ENCODE measurements at places on chromosomes 16 and 17.
A peak's percentile ranks its signal among the peaks of the same experiment; 100 is the strongest.

- DNase-seq = no peak
These were observed 16.2 kb downstream of the UNC13D start for GRCh38 chr17:75828076-75828400.

GRCh38 chr16:77677129-77677528, 45.2 kb upstream of the NUDT7 start:
- DNase-seq = no peak

GRCh38 chr16:10266809-10267208, 84.6 kb upstream of the GRIN2A start:
- DNase-seq = no peak

GRCh38 chr16:50445621-50446555, 77.1 kb upstream of the BRD7 start:
- no peak for DNase-seq

GRCh38 chr16:17899141-17899540, 428.4 kb upstream of the XYLT1 start:
- DNase-seq = no peak

DNA sequence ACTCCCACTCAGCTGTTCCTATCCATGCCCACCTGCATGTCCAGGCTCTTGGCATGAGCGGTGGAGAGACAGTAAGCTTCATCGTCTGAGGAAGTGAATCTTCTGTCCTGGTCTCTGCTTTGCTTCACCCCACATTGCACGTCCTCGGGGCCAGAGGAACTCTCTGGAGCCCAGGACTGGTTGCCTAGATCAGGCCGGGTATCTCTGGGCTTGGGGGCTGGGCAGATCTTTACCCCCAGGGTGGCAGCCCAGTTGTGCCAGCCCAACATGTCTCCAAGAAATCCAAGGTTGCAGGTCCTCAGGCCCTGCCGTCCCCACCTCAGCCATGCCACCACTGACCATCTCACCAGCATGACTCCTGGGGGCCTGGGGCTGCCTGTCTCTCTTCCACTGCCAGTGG, 58.3 kb downstream of the BEAN1 start:
- no peak for DNase-seq

DNA sequence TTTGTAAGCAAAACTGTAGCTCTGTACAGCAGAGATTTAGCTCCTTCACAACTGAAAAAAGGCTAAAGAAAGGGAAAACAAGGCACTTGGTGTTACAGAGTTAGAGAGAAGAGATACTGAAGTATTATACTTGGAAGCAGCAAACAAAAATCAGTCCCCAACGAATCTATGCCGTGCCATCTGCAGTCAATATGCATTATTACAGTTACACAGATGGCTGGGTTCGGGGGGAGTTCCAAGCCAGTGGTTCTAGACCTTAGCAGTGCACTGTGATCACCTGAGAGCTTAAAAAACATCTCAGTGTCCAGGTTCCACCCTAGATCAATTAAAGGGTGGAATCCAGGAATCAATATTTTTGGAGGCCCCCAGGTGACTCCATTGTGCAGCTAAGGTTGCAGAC, 489.9 kb downstream of the SHISA9 start:
- no peak for DNase-seq

DNA sequence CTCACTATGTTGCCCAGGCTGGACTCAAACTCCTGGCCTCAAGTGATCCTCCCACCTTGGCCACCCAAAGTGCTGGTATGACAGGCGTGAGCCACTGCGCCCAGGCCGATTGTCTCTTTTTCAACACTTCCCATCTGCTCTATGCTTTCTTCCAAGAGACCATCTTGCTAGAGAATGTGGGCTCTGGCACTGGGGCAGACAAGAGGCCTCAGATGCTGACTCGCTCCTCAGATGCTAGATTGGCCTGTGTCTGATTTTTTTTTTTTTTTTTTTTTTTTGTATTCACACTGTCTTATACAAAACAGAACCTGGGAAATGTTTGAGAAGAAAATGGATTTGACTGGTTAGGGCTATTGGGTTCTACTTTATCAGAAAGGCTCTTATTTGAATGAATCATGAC, 58.2 kb downstream of the CYB5D2 start:
- no peak for DNase-seq

DNA sequence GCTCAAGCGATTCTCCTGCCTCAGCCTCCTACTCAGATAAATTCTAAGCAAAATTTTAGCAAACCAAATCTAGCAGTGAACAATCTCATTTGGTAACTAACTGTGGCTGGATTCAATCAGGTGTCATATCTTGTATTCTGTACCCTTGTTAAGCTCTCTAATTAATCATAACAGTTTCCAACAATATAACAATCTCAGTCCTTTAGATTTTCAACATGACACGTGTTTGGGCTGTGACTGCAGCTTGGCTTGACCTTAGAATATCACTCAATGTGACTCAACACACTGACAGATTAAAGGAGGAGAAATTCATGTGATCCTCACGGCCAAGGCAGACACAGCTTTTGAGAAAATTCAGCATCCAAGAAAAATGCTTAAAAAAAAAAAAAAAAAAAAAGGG, 133.6 kb downstream of the BANP start:
- no peak for DNase-seq

DNA sequence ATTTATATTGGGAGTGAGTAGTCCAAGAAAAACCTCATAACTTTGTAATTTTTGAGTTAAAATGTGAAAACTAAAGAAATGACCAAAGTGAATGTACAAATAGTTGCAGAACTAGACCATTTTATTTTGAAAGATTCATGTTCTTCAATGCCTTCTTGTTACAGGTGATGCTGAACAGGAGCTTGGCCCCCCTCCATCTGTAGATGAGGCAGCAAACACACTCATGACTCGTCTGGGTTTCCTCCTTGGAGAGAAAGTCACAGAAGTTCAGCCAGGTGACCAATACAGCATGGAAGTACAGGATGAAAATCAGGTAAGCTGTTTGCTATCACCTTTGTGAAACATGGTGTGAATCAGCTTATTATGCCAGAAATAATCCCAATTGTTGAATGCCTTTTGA, 227.8 kb downstream of the TANC2 start:
- DNase-seq = no peak

- DNase-seq = no peak
These were observed 24.1 kb downstream of the BAHCC1 start for GRCh38 chr17:81419319-81419885.

DNA sequence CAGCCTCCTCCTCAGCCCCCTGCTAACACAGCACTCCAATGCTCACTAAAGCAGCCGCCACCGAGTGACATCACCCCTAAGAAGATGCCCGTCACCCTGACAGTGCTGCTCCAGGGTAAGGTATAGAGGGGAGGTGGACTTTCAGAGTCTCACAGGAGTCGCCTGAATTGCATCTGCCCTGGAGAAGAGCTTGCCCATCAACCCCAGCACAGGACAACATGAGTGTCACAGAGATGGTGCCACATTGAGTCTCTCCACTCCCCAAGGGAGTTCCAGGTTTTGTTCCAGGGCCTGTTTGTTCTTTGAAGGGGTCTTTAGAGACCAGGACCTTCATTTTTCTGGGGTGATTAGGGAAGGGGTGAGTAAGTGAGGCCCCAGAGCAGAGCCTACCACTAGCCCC, 2.2 kb upstream of the P2RX5 start:
- DNase-seq = no peak

GRCh38 chr16:9449597-9449996, 358.2 kb downstream of the HAPSTR1 start:
- no peak for DNase-seq

DNA sequence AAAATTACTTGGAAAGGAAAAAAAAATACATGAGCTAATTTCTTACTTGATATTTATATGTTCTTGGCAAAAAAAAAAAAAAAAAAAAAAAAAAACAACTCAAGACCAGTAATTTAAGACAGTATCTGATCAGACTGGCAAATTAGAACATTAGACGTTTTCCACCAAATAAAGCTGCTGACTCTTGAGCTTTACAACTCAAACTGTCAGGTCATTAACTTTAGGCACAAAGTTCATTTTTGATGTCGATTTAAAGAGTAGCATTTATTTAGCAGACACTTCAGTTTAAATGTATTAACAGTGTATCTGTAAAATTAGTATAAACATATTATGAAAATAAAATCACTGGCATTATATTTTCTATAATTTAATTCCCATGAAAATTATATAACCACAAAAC, 66.7 kb downstream of the NCOR1 start:
- DNase-seq = no peak

DNA sequence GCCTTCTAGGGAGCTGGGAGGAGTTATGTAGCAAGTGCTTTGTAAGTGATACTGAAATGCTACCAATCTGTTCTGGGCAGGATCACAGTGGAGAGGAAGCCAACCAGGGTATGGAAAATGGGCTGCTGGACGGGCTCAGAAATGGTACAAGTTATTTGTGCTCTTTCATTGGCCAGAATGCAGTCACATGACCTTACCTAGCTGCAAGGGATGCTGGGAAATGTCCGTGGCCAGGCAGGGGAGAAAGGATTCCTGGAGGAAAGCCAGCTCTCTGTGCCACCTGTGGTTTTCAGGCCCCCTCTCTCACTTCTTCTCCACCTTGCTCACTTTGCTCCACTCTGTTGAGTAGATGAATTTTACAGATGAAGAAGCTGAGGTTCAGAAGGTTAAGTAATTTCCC, 4.8 kb downstream of the EEF2K start:
- no peak for DNase-seq

- DNase-seq = peak; percentile 58
These were observed 7.2 kb downstream of the SPNS3 start for GRCh38 chr17:4440690-4441686.

DNA sequence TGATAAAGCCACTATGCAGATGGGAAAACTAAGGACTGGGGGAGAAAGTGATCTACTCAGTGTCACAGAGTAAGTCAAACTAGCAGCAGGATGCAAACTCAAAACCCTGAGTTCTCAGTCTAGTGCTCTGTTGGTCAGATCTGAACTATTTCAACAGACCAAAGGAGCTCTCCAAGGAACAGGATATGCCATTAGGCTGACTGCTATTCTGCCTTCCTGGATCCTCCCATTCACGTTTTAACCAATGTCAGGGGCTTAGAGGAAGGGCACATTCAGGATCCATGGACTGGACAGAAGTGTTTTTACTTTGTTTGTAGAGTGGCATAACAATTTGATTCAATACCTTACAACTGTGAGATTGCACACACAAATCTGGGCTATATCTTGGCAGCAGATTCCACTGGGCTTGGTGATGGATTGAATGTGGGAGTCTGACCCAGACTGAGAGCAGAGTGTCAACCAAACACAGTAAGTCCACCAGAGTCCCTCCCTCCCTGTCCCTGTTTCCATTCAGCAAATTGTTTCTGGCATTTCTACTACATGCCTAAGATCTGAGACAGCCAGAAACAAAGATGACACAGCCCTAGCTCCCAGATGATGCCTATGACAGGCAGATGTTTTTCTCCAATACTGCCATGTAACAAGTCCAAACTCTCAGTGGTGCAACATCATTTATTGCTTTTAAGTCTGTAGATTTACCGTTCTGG, 337.8 kb upstream of the CDH5 start:
- DNase-seq = no peak

DNA sequence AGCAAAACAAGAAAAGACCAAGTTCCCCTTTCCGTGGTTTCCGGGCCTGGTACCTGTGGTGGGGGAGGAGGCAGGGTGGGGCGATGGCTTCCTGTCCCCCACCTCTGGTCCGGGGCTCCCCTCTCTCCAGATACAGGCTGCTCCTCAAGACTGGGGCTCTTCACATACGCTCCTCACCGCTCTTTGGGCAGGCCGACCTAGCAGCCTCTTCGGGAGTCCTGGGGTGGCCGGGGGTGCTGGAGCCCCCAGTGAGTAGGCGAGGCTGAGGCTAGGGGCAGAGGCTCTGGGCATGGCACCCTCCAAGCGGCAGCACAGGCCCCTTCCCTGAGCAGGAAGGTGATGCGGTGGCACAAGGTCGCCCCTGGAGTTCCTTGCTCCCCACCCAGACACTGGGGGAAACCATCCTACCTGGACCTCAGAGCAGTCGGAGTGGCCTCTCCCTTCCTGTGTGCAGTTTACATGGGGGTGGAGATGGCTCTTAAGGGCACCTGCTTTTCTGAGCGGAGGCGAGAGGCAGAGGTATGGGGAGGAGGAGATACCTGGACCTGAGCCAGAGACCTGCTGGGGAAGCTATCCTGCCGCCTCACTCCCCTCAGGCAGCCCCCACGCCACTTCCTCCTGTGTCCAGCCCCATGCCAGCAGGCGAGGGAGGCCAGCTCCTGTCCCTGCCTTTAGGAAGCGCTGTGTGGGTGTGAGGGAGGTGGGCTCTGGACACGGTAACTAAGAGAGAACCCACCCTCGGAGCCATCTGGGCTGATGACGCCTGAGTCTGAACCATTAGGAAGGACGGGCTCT, 891 bp downstream of the CORO1A start:
- DNase-seq = no peak

GRCh38 chr17:68711858-68712257, 110.7 kb upstream of the FAM20A start:
- DNase-seq = no peak

DNA sequence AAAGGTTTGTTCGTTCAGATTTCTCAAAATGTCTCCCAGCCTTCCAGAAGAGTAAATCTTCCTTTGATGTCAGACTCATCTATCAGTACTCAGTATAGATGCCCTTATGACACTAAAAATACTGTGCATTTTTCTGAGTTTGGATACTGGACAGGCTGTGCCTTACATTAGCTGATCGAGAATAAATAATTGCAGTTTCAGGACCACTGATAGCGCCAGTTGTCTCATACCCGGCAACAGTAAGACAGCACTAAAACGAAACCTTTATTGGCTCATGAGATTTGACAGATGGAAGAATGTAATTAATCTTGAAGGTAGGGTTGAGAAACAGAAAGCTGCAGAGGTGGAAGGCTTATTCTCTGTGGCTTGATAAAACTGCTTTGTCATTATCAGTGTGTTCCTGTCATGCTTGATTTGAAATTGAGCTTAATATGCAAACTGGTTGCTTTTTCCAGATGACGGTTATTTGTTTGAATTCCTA, 1.2 kb downstream of the ATP6V0A1 start:
- DNase-seq = peak; percentile 72

DNA sequence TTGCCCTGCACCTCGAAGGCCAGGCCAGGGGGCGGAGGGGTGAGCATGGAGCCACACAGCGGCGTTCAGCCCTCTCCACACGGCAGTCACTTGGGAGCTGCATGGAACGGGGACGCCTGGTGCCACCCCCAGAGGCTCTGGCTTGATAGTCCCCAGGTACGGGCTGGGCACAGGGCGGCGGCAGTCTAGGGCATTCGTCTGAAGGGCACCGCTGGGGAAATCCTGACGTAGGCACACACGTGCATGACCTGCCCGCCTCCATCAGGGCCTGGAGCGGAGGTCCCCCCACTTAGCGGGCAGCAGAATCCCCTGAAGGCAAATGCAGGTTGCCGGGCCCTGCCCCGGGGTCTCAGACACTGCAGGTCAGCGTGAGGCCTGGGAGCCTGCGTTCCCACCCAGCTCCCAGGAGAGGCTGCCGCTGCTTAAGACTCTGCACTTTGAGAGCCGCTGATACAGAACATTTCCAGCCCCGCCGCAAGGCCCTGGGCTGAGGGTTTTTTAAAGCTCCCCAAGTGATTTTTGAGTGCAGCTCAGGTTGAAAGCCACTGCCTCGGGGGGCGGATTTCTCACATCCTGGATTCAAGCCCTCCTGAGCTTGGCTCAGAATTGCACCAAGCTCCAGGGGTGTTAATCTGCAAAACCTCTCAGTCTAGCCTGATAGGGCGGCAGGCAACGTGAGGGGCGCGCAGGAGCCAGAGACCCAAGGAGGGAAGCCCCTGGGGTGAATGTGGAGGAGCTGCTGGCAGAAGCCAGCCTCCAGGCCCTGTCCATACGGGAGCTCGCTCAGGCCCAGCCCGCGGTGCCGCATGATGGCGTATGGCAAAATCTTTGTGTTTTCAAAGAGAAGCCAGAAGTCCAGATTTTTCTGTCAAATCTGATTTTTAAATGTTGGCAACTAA, 182.3 kb upstream of the GSE1 start:
- DNase-seq = no peak

GRCh38 chr17:16939606-16940115, 32.3 kb downstream of the TNFRSF13B start:
- no peak for DNase-seq

All from erythroblast (primary cell).